Occipital lobe (tissue), 3 donors: ENCODE measurements at places on chromosomes 12 and 14. TPM values are rescaled to one million over a fixed set of nuclear protein-coding genes. Genes with fewer than 3 reads are reported as not detected.

The CCDC197 gene
- total RNA-seq = not detected

GRCh38 chr12:89101440-89101839 lies 250.9 kb downstream of the DUSP6 start:
- DNase-seq = no peak

GRCh38 chr12:6708960-6709394 lies 8.4 kb upstream of the PIANP start:
- no peak for DNase-seq

The SSPN gene
- 3.7 TPM for total RNA-seq

The ACSM4 gene
- not detected for total RNA-seq

DNA sequence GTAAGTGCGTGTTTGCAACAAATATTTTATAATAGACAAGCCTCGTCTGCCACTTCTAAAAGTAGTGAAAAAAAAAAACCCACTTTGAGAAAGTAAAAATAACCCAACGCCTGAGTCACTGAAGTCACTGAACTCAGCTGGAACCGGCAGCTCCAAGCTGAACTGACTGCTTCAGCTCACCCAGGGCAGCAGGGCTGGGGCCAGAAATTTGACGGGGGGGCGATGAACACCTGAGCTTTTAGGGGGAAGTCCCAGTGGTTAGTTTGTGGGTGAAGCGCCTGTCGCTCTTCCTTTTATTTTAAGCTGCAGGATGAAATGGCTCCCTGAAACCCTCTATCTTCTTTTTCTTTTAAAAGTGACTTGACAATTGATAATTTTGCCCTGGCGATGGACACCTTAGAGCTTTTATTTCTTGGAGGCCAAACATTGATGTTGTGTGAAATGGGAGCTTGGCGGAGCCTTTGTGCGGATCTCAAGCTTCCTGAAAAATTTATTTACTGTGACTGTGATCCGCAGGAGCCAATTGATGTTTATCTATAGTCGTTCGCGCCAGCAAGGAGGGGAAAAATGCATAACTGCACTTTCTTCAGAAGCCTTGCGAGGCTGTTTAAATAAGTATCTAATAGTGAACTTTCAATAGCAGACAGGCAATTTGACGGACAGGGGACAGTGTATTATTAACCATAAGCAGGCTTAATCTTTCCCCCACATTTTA lies 173.2 kb upstream of the MYL2 start:
- DNase-seq = no peak

- DNase-seq = no peak
Observed at GRCh38 chr12:51087818-51088217, 4.4 kb upstream of the CSRNP2 start.

DNA sequence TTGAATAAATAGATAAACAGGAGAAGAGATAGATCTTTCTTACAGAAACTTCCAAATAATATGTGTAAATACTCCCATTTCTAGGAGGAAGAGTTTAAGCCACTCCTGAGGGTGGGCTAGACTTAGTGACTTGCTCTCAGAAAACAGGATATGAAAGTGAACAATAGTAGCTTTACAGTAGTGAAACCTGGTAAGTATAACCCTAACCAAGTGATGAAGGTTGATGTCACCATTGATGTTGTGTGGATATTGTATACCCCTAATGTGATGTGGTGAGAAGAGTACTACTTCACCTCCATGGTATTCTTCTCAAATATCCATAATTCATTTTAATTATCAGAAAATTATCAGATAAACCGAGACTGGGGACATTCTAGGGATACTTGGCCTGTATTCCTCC lies 20.9 kb downstream of the AKAP6 start:
- DNase-seq = no peak

The P2RX2 gene
- not detected for total RNA-seq

- DNase-seq = no peak
Observed at GRCh38 chr14:82766996-82767395, 1233.3 kb upstream of the SEL1L start.

GRCh38 chr12:120266180-120266870 lies 795 bp upstream of the PXN start:
- no peak for DNase-seq

GRCh38 chr12:69474456-69474855 lies 4.3 kb downstream of the FRS2 start:
- DNase-seq = no peak

The PSMC6 gene
- total RNA-seq = 131 TPM

GRCh38 chr14:20494935-20495766 lies 10.2 kb upstream of the RNASE10 start:
- DNase-seq = no peak

DNA sequence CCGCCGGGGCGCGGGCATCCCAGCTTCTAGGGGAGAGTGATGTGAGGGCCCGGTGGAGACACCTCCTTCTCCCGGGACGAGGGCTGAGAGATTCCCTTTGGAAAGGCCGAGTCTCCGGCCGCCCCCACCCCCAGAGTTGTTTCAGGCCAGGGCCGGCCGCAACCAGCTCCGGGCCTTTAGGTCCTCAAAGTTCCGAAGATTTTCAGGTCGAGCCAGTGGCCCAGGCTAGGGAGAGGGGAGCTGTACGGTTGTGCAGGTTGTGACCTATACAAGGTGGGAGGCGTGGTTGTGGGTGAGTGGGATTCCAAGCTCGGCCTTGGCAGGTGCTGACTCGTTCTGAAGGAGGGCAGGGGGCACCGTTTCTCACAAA lies 18.4 kb upstream of the ANKRD33 start:
- no peak for DNase-seq

DNA sequence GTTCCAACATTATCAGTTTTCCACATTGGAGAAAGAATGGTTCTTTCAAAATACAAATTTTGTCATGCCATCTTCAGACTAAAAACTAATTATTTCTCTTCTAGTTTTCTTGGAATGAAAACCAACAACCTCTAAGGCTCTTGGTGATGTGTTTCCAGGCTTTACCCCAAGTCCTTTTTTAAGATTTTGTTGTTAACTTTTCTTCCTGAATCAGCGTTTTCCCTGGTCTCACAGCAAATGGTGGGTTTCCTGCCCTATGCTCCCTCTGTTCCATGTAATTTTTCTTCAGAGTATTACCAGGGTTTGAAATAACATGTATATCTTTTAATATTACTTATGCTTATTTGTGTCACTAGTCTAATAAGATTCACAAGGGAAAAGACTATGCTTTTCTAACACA lies 1311.9 kb downstream of the LRFN5 start:
- DNase-seq = no peak

DNA sequence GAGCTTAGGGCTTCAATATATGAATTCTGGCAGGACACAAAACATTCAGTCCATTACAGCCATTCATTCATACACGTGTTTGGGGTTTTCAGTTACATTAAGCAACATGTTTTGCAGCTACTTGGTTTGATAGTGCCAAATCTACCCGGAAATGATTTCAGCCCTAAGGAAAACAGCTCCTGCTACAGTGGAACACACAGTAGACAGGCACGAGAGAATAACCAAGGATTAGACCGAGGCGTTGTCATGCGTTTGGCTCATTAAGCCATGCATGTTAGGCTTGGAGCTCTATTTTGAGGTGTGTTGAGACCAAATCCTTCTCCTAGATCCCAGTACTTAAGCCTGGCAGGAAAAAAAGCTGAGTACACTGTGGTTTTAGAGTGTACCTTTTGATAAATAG lies 177.4 kb downstream of the PRKCH start:
- DNase-seq = no peak

- DNase-seq = peak; percentile 98
Observed at GRCh38 chr12:53625946-53626701, at the start of gene ATF7. TSS of gene ATF7 (minus strand) at chr12:53626382. CDS start at chr12:53601000, 25,382 bp downstream.

DNA sequence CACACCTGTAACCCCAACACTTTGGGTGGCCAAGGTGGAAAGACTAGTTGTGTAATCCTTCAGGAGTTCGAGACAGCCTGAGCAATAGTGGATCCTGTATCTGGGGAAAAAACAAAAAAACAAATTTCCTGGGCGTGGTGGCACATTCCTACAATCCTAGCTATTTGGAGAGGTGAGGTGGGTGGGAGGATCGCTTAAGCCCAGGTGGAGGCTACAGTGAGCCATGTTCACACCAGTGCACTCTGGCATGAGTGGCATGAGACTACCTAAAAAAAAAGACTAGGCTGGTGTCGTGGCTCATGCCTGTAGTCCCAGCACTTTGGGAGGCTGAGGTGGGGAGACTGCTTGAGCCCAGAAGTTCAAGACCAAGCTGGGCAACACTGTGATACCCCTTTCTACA lies 17.2 kb downstream of the PTGES3 start:
- no peak for DNase-seq
